Activated CD4-positive, alpha-beta memory T cell treated with anti-CD3 and anti-CD28 coated beads for 36 hours (primary cell): ENCODE measurements at places on chromosomes 16 and 17. TPM values are rescaled to one million over a fixed set of nuclear protein-coding genes. Genes with fewer than 3 reads are reported as not detected.

DNA sequence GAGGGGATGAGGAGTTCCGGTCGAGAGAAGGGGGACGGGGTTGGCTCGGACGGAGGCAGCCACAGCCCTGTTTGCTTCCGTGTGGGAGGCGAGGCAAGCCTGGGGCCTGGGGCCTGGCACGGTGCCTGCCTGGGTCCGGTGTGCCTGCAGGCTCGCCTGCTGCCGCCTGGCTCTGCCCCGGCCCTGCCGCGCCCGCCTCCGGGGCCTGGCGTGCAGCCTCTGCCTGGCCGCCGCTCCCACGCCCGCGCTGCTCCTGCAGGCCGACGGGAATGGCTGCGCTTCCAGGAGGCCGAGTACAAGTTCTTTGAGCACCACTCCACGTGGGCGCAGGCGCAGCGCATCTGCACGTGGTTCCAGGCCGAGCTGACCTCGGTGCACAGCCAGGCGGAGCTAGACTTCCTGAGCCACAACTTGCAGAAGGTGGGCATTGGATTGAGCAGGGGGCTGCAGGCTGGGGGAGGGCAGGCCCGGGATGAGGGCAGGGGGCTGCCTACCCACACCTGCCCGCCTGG, 53.1 kb downstream of the MRC2 start:
- DNase-seq: no peak

- no peak for DNase-seq
Observed at GRCh38 chr16:63925221-63925620, 1196.6 kb downstream of the CDH11 start.

- DNase-seq: no peak
Observed at GRCh38 chr17:18079543-18079942, 8.2 kb upstream of the DRG2 start.

GRCh38 chr17:13698832-13699231, 97.1 kb upstream of the HS3ST3A1 start:
- DNase-seq: no peak

- no peak for DNase-seq
Observed at GRCh38 chr16:83648347-83648746, 159.4 kb upstream of the HSBP1 start.

DNA sequence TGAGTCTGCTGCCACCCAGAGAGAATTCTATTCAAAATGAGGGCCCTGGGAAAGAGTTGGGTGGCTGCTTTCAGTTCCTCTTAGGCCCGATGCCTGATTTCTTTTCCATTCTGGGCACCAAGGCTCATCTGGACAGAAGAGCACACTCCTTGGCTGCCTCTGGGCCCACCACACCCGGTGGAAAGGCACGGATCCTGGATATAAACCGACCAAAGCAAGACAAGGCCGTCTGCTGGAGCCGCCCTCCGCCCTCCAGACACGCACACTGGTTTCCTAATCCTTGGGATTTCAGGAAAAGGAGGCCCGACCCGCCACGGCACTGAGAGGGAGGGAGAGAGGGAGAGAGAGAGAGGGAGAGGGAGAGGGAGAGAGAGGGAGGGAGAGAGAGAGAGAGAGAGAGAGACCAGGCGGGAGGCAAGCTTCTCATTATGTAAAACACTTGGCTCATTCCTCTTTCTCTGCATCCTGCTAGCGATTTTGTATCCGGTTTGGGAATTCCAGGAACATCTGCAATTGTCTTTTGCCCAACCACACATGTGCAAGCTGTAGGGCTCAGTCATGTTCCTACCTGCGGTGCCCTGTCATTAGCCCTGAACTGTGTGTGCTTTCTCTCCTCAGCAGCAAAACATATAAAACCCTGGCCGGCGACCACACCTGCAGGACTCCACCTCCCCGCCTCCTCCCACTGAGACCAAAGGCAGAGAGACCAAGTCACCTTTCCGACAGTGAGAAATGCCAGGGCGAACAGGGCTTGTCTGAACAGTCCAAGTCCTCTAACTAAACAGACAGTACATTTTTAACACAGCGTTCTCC, 347.2 kb downstream of the SOX9 start:
- DNase-seq: no peak

GRCh38 chr17:2683912-2684311, 27.7 kb downstream of the CLUH start:
- peak; percentile 7 for DNase-seq

- DNase-seq: peak; percentile 94
Observed at GRCh38 chr16:56576585-56577299, 11.9 kb downstream of the MT4 start.

- DNase-seq: no peak
Observed at GRCh38 chr17:62760059-62760944, 47.8 kb downstream of the MARCHF10 start.

GRCh38 chr17:63694950-63695773, 4.8 kb downstream of the LIMD2 start:
- DNase-seq: no peak

GRCh38 chr17:48901241-48901640, 7.0 kb upstream of the UBE2Z start:
- no peak for DNase-seq

- no peak for DNase-seq
Observed at GRCh38 chr16:82124651-82125050, 45.4 kb downstream of the MPHOSPH6 start.

DNA sequence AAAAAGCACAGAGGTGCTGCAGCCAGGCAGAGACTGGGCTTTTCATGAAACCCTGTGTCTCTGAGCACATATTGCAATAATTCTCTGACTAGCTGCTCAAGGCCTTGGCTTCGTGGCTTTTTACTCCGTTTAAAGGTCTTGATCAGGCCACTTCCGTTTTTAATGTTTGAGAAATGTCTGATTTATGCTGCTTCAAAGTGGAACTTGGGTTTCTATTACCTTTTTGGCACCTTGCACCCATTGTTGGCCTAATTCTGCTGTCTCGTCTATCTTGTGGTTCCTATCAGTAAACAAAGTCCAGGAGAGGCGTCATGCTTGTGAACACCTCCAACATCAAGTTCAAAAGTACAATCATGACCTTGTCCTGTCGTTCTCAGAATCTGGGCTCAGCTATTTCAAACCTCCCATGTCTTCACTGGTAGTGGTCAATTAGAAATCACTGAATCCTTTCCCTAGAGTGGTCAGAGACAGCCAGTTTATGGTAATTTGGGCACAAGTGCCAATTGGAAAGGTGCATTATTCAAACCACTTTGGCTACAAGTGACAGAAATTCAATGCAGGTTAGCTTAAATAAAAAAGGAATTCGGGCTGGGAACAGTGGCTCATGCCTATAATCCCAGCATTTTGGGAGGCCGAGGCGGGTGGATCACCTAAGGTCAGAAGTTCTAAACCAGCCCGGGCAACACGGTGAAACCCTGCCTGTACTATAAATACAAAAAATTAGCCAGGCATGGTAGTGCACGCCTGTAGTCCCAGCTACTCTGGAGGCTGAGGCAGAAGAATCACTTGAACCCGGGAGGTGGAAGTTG, 33.3 kb upstream of the METTL9 start:
- DNase-seq: no peak

DNA sequence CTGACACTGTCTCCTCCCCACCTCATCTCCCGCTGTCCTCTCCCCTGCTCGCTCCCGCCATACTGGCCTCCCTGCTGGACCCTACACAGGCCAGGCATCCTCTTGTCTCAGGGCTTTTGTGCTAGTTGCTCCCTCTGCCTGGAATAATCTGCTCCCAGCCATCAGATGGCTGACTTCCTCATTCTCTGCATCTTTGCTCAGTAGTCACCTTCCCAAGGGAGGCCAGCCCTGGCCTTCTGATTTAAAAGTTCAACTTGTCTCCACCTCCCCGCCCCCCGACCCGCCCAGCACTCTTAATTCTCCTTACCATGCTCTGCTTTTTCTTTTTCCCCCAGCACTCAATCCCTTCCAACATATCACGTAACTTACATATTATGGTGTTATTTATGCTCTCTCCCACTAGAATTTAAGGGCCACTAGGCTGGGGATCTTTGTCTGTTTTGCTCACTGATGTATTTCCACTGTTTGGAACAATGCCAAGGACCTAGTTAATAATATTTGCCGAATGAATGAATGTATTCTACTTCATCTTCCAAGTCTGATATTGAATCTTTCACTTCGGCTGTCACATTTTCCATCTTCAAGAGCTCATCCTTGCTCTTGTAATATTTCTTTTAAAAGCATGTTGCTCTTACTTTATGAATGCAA, 178.3 kb downstream of the CDK5R1 start:
- no peak for DNase-seq

- DNase-seq: peak; percentile 15
Observed at GRCh38 chr17:6110088-6110487, 39.9 kb downstream of the WSCD1 start.

GRCh38 chr16:12721841-12722421, 81.8 kb downstream of the CPPED1 start:
- DNase-seq: no peak

GRCh38 chr17:8212312-8213180, 2.2 kb upstream of the AURKB start:
- no peak for DNase-seq

DNA sequence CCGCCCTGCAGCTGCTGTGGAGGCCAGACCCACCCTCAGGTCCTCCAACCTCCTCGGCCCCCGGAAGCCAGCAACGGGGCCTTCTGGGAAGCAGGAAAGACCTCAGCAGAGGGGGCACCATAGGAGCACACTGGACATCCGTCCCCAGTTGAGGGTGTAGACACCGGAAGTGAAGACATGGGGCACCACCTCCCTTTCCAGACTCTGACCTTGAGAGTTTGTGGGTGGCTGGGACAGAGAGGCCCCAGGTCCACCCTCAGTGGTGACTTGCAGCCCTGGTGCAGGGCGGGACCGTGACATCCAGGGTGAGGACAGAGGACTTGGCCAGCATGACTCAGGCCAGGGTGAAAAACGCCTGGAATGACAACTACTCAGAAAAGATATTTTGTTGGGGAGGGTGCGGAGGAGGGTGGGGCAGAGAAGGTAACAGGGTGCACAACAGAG, 19.9 kb downstream of the CEP295NL start:
- no peak for DNase-seq

DNA sequence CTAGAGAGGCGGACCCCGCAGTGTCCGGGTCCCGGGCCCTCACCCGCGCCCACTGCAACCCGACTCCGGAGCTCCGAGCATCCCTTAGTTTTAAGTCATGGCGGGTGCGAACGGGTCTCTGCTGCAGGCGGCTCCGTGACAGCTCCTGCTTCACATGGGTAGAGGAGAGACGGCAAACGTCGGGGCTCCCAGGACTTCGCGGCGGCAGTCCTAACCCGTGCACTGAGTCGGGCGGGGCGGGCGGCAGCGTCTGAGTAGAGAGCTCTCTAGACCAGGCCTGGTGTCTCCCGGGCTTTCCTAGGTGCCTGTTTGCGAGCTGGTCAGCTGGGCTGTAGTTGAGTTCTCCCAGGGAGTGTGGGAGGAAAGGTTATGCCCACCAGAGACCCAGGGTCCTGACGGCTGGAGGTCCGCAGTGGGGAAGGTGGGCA, 345 bp downstream of the TSC2 start:
- no peak for DNase-seq

DNA sequence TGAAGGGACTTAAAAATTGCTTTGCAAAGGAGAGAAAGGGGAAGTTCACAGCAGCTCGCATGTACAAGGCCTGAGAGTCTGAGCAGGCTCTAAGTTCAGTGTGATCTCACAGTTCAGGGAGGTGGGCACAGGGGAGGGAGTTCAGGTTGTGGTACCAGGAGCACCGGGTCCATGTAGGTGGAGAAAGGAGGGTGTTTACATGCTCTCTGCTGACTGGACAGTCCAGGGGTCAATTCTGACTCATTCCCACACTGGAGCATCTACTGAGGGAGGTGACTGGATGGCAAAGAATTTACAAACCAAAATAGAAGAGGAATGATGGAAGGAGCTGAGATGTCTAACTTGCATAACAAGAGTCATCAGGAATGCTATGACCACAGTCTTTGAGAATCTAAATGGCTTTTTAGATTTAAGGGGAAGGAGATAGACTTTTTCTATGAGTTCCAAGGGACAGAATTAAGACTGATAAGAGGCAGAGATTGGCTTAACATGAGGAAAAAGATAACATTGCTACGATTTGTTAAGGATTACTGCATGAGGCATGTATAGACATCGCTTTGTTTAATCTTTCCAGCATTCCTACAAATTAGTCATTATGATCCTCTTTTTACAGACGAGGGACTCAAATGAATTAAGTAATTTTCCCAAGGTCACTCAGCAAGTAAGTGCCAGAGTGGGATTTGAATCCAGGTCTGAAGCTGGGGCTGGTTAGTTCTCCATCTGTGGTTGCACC, 29.9 kb downstream of the MIS12 start:
- no peak for DNase-seq

DNA sequence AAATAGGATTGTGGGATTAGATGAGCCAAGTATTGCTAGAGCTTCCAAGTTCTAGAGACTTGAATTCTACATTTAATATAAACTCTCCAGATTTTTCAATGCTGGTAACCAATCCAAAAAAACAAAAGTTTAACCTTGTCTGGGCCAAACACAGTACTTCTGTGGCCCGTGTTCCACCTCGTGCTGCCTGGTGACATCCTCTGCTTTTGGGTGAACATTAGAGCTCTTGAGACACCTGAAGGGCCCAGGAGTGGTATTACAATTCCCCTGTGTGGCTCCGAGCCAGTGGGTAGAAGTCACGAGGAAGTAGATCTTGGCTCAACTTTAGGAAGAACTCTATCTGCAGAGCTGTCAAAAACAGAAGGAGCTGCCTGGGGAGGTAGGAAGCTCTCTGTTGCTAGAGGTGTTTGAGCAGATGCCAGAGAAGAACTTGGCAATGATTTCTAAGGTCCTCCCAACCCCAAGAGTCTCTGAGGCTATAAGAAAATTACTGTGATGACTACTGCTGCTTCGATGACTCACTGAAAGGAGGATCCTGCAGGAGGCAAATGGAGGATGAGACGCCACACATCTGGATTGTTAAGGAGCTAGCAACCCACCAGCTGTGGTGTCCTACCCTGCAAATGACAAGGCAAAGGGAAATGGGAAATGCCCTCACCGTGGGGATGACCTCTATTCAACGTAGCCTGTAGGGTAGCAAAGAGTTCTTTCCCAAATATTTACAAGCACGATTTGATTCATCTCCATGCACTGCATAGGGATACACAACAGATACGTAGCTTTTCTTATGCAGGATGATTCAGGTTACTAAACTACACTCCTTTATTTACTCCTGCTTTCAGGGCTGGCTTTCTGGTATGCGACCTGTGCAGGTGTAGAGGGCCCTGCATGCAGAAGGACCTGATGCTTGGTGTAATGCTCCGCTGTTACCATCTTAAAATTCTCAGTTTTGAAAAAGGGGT, 45.8 kb upstream of the GAS7 start:
- no peak for DNase-seq

Gene TBC1D26
- total RNA-seq: 0.22 TPM

Gene SYCE1L
- total RNA-seq: 3.9 TPM

Gene DOC2B
- total RNA-seq: 0.12 TPM

Gene NPIPB6
- 1.8 TPM for total RNA-seq

Gene CHST4
- not detected for total RNA-seq

Gene SPATA22
- not detected for total RNA-seq

Gene STH
- not detected for total RNA-seq

Gene RPRML
- not detected for total RNA-seq
